ENCODE measurements at places on chromosomes 3 and 15.
A peak's percentile ranks its signal among the peaks of the same experiment; 100 is the strongest.

DNA sequence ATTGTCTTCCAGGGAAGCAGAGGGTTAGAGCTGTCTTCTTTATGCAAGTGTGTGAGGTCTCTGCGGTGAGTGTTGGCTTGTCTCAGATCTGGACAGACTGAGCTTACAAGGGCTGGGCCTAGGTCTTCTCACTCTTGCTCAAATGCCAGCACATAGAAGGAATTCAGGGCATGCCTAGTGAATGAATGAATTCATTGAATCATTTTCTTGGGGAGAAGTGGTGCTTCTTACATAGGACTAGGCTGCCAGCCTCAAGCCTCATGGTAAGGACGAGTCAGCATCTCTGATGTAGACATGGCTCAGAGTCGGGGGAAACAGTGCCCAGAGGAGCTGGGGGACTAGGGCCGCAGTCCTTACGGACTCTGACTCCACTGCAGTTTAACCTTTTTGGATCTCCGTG, 17.2 kb downstream of the MKRN2 start:
- no peak for DNase-seq

- peak; percentile 34 for DNase-seq
Measured at GRCh38 chr3:107013641-107014040, 363.6 kb upstream of the CCDC54 start.

DNA sequence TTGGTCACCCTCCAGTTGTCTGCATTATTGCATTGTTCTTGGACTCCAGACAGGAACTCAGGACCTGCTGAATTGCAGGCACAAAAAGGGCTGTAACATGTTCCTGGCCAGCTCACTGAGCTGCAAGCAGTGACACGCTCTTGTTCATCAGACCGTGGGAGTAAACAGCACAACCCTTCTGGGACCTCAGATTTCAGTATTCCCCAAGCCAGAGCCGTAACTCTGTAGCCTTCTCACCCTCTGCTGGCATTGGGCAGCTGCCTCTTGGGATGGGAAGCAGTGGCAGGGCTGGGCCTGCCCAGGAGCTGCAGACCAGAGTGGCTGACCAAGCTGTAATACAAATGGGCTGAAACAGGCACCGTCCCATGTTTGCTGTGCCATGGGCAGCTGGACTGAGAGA, 607.1 kb upstream of the BCHE start:
- no peak for DNase-seq

- no peak for DNase-seq
Measured at GRCh38 chr3:97187771-97188170, 373.4 kb downstream of the EPHA6 start.

GRCh38 chr15:27538325-27538724, 560.8 kb downstream of the OCA2 start:
- DNase-seq, result peak; percentile 19

DNA sequence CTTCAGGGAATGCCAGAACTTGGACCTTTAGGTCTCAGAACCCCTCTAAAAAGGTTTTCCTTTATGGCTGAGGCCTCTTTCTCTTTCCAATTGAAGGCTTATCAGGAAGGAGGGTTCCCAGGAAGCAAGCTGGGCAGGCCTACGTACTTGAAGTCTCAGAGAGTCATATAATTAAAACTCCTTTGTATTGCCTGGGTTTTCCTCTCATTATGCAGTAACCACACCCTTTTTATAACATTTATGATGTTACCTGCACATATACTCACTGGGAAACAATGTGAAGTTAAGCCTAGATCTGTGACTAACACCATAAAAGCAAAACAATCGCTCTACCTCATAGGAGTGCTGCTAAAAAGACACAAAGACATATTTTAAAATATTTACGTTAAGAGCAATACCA, 27.3 kb downstream of the SERP1 start:
- DNase-seq, result no peak

- DNase-seq, result no peak
Measured at GRCh38 chr15:86162172-86162591, 82.5 kb downstream of the AGBL1 start.

DNA sequence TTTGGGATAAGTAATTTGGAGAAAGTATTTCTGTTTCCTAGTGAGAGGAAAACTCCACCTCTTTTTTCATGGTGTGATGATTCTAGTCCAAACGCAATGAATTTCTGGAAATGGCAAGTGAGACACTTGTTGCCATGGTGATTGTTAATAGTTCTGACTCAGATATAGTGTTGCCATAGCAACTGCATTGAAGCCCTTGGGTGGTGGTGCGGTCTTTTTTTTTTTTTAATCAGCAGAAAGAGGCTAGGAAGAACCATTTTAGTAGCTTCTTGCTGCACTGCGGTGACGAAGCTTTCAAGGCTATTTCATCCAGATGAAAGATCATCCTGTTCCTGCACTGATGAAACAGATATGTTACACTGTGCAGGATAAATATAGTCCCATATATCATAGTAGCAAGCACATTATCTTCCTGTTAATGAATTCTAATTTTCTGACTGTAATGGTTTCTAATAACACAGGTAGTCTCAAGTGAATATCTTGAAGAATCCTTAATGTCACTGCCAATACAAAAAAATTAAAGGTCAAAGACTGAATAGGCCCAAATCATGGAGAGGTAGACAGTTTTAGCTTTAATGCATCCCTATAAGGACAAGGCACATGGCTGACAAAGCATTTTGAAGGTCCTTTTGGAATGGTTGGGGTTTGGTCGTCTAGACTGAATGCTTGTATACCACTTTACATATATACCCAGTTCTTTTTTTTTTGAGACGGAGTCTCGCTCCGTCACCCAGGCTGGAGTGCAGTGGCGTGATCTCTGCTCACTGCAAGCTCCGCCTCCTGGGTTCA, 125.1 kb upstream of the ZBTB20 start:
- no peak for DNase-seq

GRCh38 chr15:78976691-78977090, 31.8 kb upstream of the CTSH start:
- no peak for DNase-seq

GRCh38 chr15:52336529-52336928, 40.9 kb upstream of the MYO5C start:
- peak; percentile 49 for DNase-seq

- peak; percentile 36 for DNase-seq
Measured at GRCh38 chr3:114756506-114757279, 390.4 kb downstream of the ZBTB20 start.

DNA sequence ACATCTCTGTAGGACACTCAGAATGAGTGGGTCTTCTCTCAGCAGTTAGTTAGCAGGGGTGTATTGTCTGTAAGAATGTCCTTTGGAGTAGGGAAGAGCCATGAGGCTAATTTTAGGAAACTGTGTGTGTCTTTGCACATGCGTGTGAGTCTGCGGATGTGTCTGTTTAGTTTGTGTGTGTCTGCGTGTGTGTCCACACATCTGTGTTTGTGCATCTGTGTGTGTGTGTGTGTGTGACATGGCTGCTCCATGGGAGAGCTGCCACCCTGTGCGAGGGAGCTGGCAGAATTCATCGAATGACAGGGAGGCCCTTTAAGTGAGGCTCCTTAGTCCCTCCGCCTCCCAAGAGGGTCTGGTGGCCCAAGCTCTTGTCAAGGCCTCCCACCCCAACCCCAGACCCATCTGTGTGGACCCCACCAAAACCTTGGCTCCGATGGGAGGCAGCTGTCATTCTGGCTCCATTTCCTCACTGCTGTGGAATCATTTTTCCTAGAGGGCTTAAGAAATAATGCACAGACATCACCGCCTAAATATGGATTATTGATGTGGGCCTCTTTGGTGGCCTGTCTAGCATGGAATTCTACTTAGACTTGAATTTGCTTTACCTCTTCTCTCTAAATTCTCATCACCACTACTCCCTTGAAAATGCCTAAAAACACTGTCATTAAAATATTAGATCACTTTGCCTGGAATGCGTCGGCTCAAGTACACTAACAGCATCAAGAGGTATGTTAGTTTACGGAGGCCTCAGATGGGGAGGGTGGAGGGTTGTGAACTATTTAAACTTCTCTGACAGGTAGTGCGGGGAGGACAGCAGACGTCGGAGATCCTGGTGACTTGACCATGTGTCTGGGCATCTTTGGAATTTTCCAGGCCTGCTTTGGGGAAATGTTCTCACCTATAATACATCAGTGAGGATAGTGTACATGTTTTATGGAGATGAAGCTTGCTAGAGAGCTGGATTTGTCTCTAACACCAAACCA, 9.4 kb downstream of the ESYT3 start:
- DNase-seq, result no peak

DNA sequence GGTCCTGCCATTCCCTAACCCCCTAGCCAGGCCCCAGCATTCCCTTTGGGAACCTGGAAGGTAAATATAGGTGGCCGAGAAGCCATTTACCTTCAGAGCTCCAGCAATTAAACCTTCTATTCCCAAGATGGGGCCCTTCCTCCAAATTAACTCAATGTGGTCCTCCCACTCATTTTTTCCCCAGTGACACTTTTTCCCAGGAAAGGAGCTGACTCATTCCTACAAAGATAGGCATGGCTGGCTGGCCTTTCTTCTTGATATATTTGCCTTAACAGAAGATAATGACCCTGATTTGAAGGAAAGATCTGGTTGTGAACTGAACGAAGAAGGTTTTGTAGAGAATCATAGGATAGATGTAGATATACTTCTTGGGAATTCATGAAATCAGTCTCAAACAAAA, 279.0 kb upstream of the VEPH1 start:
- no peak for DNase-seq

- DNase-seq, result no peak
Measured at GRCh38 chr3:31002730-31003129, 108.3 kb upstream of the GADL1 start.

DNA sequence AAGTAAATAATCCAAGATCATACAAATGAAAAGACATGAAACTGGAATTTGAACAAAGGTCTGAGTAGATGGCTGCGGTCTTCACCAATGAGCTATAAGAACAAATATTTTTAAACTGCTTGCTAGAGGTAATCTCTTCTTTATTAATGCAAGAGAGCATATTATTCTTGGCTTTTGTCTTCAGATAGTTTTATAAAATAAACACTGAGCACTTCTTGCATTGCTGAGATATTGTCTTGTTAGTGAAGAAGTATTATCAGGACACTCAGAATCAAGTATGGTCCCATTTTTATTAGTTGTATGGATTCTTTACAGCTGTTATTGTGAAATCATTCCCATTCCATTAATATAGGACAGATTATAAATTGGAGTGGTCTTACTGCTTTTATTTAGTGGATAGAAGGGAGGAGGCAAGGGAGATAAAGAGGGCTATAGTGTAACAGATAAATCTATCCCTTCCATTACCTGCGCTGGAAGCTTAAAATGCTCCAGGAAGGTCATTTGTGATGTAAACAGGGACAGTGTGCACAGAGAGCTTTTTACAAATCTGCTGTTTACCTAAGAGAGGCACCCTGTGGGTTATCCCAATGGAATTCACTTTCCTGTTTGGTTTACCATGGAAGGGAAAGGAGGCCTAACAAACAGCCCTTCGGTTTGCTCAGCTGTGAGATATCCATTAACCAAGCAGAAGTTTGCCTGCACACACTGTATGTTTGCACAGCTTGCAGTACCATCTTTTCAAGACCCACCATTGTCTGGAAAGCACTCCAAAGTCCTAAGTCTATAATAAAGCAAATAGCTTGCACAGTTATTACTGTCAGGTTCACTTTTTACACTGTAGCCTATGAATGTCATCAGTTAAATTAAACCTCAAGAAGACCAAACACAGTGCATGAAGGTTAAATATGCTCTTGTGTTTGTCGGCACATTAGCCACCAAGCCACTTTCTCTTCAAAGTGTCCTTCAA, 347.7 kb upstream of the TGFBR2 start:
- DNase-seq, result no peak

- no peak for DNase-seq
Measured at GRCh38 chr15:98996624-98997023, 11.0 kb downstream of the PGPEP1L start.

DNA sequence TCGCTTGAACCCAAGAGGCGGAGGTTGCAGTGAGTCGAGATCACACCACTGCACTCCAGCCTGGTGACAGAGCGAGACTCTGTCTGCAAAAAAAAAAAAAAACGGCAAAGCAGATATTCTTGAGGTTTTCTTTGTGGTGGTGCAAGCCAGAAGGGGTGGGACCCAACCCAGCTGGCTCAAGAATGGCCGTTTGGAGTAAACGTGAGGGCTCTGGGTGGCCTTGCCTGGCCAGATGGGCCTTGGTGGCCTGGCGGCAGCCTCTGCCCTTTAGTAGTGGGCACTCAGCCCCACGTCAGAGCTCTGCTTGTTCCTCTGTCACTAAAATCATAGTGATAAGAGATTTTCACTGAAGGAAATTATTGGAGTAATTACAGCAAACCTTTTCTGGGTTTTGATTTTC, 50.5 kb downstream of the ATP1B3 start:
- no peak for DNase-seq

DNA sequence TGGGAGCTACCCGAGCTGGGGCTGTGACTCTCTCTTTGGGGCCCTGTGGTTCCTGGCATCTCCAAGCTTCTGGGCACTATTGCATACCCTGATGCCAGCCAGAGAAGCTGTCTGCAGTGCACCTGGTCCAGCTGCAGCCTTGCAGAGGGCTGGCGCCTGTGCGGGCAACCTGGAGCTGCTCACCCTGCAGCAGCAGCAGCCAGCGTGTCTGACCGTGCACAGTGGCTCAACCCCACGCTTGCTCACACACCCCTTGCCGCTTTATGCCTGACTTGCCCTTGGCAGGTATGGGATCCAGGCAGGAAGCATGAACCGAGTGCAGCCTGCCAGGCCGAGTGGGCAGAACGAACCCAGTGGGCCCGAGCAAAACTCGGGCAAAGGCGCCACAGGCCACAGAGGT, 69.9 kb downstream of the GLB1 start:
- DNase-seq, result no peak

DNA sequence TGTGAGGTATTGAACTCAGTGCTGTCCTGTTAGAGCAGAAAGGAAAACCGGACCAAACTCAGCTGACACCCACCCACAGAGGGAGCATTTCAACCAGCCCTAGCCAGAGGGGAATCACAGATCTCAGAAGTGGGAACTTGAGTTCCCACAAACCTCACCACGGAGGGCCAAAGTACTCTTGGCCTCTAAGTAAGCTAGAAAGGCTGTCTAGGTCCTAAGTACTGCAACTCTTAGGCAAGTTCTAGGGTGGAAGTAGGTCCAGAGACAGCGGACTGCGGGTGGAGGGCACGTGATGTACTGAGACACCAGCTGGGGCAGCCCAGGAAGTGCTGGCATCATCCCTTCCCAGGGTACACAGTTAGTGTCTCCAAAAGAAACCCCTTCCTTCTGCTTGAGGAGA, 34.1 kb downstream of the EOMES start:
- DNase-seq, result no peak

- DNase-seq, result no peak
Measured at GRCh38 chr3:100745617-100746016, 36.3 kb downstream of the TFG start.

DNA sequence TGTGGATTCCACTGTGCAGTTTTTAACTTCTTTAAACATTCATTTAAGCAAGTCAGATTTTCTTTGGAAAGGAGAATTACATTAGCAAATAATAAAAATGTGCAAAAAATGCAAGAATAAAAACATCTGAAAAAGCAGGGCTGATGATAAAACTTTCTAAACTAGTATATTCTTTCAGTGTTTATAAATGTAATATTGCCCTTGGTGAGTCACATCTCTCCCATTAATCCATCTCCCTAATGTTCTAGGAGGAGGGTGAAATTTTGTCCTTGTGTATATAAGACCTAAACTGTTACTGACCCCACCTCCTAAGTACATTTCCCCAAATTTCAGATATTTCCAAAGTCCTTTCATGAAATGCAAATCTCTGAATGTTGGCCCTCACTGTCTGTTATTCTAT, 28.5 kb upstream of the DCUN1D1 start:
- no peak for DNase-seq

- no peak for DNase-seq
Measured at GRCh38 chr3:122415762-122416654, at the start of gene WDR5B. Gene WDR5B, minus strand, starts transcription at chr3:122416062. Its CDS starts 534 bp downstream, at chr3:122415528.

- DNase-seq, result no peak
Measured at GRCh38 chr3:174737966-174738365, 121.2 kb upstream of the NAALADL2 start.
